ENCODE measurements at places on chromosomes 2 and 18.

DNA sequence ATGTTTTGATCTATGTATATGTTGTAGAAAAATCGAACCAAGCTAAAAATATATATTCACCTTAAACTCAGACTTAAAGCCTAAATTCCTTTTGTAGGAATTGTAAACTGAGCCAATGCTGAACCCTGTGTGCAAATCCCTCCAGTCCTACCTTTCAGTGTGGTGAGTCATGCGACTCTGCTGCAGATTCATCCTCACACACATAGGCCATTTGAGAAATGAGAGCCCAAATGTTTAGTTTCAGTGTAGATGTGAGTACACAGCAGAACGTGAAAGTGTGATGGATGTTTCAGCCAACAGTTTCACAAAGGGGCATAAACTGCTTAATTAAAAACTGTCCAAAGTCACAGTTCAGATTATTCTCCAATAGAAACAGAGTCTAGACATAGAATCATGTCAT, 193.2 kb downstream of the CDH19 start:
- DNase-seq = no peak

DNA sequence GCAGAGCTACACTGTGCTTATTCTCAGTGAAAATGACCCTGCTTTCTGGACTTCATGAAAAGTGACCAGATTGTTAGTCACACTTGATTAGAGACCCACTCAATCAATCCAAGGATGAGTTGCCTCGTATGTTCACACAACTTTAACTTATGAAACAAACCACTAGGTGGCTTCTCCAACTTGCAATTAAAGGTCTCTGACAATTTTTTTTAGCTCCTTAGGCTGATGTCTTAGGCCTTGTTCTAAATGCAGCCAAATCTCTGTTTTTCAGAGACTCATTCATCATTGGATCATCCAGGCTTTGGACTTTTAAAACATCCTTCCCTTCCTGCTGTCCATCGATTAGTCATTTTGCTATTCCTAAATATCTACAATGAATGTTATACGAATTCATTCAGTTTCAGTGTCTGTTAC, 63.4 kb downstream of the MREG start:
- DNase-seq = no peak

DNA sequence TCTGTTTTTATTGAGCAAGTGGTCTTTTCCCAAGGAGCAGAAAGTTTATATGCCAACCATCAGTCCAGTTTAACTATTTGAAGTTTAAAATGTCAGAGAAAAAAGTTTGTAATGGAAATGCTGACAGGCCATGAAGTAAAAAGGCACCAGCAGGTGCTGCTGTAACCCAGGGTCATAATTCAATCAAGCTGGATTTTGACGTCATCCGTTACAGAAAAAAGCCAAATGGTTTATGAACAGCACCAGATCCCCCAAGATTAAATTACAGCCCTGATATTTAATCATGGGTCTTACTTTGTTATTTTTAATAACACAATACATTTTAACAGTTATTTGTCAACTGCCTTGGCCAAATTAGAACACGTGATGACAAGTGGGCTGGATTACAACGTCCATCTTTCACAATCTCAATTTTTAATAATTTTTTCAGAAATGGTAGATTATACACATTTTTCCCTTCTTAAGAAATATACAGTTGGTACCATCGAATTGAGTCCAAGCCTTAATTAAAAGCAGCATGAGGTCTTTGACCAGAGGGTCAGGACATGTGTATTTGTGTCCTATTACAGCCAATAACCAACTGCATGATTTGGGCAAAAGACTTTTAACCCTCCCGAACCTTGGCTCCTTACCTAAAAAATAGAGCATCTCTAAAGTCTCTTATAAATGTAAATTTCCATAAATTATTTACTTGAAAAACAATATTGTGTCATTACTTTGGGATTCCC, 10.0 kb downstream of the TCF4 start:
- no peak for DNase-seq

DNA sequence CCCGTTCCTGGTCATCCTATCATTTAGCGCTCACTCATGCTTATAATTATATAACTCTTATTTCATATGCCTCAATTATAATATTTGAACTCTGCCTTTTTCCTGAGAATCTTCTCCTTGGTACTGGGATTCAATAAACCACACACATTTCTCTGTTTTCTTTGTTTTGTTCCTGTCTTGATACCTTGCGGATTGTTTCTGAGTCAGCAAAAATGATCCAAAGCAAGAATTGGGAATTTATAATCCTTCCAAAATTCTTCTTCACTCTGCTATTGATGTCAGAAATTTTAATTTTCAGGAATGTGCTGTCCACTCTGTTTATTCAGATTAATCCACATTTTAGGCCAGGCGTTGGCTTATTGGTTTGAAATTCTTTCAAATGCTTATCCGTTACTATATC, 886.0 kb downstream of the SUCLG1 start:
- DNase-seq = no peak

DNA sequence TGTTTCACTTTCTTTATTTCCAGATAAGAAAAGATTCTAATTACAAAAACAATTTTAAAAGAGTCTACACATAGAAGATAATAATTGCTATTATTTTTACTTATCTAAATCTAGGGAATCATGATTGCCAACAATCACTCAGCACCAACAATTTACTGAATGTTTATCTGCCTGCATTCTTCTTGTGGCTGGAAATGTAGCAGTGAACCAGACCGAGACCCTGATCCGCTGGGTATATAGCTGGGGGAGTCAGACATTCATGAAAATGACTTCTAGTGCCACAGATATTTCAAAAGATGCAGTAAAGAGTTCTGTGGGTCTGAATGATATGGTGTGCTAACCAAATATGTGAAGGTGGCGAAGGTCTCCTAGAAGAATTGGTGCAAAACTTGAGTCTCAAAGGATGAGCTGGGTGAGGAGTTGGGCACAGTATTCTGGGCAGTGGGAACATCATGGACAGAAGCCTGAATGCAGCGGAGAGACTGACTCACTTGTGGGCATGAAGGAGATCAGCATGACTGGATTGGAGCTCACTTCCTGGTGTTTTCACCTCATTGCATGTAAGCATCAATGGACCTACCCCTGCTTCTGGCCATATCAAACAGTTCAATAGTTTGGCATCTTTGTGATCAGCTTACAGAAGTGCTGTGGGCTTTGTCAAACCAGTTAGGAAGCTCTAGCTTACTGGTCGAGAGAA, 26.1 kb upstream of the FN1 start:
- DNase-seq = no peak

DNA sequence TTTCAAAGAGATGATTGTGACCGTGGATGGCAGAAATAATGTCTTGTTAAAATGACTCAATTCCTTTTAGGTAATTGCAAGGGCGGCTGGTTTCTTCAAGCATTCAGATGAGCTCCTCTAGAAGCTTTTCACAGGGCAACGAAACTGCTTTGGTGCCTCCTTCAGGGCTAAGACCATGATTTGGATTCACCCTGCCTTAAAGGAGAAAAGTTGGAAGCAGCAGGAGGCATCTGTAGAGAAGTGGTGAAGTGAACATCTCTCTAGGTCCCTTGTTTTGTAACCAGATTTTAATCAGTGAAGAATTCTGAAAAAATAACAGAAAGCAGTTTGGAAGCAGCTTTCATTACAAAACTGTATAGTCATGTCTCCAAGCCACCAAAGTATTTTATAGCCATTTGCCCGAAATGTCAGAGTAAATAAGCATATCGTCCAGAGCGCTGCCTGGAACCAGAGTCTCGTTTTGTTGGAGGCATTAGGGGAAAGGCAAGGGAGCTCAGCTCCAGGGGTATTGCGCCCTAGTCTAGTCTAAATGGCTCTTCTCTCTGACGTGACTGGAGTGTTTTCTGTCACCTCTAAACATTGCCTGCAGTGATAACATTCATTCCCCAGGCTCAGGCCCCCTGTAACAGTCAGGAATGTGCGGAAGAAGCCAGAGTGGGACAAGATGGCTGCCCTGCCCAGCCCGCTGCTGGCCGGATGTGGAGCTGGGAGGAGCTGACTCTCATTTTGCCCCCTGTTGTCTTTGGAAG, 57.8 kb upstream of the ITGB6 start:
- no peak for DNase-seq

- no peak for DNase-seq
Measured at GRCh38 chr2:129742415-129743180, 236.9 kb upstream of the RAB6C start.

- DNase-seq = no peak
Measured at GRCh38 chr18:73199151-73199550, 331.4 kb upstream of the NETO1 start.

- DNase-seq = no peak
Measured at GRCh38 chr18:63051928-63052327, 267.6 kb downstream of the BCL2 start.

- DNase-seq = no peak
Measured at GRCh38 chr2:11712866-11713265, 33.6 kb upstream of the LPIN1 start.

GRCh38 chr18:49534846-49535601, 26.8 kb upstream of the LIPG start:
- DNase-seq = no peak

All from HS-27A (cell line).